Type B pancreatic cell (in vitro differentiated cells): ENCODE measurements at places on chromosomes 16 and 17. TPM values are rescaled to one million over a fixed set of nuclear protein-coding genes. Genes with fewer than 3 reads are reported as not detected.

DNA sequence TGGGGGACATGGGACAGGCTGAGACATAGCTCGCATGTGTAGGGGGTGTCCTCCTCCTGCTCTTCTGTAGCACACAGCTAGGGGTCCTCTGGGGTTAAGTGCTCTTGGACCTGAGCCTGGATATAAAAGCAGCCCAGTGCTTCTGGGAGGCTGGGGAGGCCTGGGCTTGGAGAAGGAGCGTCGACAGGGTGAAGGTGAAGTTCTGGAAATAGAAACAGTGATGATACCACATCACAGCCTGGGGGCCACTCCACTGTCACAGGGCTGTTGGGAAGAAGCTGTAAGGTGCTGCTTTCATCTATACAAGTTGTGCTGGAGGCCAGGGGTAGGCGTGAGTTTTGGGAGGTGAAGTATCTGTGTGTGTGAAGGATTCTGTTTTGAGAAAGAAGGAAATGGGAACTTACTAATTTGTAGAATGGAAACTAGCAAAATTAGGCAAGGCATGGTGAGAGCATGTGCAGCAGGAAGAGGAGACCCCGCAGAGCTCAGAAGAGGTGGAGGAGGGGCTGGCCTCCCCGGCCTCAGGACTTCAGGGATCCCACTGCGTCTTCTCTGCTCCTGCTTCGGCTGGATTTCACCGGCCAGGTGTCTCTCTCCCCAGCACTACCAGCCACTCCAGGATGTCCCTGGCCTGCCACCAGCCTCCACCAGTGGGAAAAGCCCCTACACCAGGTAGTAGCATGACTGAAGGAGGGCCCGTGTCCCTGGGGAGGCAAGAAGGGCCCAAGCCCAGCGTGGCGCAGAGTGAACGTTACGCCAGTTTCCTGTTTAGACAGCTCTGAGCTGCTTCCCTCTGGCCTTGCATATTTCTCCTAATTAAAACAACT is 19.4 kb downstream of the PLCG2 start:
- H3K27ac ChIP-seq: no peak overlapping the region
- no peaks in the 10 kb centered on the region for H3K27me3 ChIP-seq
- no peak overlapping the region for H3K4me3 ChIP-seq
- H3K4me1 ChIP-seq: peaks cover 3% of the 10 kb centered on the region
- H3K36me3 ChIP-seq: no peaks in the 10 kb centered on the region

CENPN gene
- 19.4 and 31.0 TPM in 2 replicates for total RNA-seq

DNA sequence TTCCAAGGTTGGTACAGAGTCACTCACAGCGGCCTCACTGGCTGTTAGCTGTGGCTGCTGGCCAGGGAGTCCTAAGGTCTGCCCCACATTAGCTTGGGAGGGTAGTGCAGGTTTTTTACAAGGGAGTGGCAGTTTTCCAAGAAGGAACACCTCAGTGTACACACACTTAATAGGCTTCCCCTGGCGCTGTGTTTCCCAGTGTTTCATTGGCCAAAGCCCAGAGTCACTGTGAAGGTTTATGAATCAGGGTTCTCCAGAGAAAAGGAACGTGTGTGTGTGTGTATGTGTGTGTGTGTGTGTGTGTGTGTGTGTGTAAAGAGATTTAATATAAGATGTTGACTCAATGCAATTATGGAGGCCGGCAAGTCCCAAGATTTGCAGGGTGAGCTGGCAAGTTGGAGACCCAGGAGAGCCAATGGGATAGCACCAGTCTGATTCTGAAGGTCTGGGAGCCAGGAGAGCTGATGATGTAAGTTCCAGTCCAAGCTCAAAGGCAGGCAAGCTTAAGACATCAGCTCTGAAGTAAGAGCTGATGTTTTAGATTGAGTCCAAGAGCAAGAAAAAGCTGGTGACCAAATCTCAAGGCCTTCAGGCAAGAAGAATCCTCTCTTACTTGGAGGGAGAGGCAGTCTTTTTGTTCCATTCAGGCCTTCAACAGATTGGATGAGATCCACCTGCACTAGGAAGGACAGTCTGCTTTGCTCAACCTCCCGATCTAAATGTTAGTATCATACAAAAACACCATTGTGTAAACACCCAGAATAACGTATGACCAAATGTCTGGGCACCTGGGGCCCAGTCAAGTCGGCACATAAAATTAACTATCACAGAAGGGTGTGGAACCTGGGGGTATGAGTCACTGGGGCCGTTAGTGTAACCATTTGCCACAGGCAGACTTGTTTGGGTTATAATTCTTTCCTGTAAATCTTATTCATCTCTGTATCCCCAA is 206.8 kb downstream of the PRKCA start:
- DNase-seq: no peak
- H3K4me3 ChIP-seq: no peak overlapping the region
- no peaks in the 10 kb centered on the region for H3K27me3 ChIP-seq
- peaks cover 9% of the 10 kb centered on the region for H3K4me1 ChIP-seq
- H3K36me3 ChIP-seq: no peaks in the 10 kb centered on the region

CHST4 gene
- total RNA-seq: 0.33 TPM in 1 of 2 replicates, not detected in the other

- H3K4me1 ChIP-seq: peaks cover 44% of the 10 kb centered on the region
- no peaks in the 10 kb centered on the region for H3K27me3 ChIP-seq
- no peak for DNase-seq
- H3K4me3 ChIP-seq: peak overlapping the region; percentile 70
These were observed 3.0 kb downstream of the SMCR8 start for GRCh38 chr17:18318117-18318516.

NPTX1 gene
- total RNA-seq: 1.7 and 4.7 TPM in 2 replicates
